ENCODE measurements at places on chromosomes 2 and 18. TPM values are rescaled to one million over a fixed set of nuclear protein-coding genes. Genes with fewer than 3 reads are reported as not detected.

The GALNT14 gene
- 1.7 TPM for total RNA-seq

The LINC00305 gene
- not detected for total RNA-seq

The GPC1 gene
- 8.3 TPM for total RNA-seq

The COL4A3 gene
- total RNA-seq = under 0.01 TPM

The ATL2 gene
- 129 TPM for total RNA-seq

The CDK5R2 gene
- total RNA-seq = not detected

The TNFRSF11A gene
- 41.7 TPM for total RNA-seq

The LOXHD1 gene
- total RNA-seq = 0.05 TPM

The RABL2A gene
- total RNA-seq = 6.3 TPM

The SLC19A3 gene
- not detected for total RNA-seq

The PSTPIP2 gene
- 0.68 TPM for total RNA-seq

The C2orf80 gene
- total RNA-seq = not detected

The SAG gene
- 0.19 TPM for total RNA-seq

The POU3F3 gene
- total RNA-seq = 0.23 TPM

The NYAP2 gene
- not detected for total RNA-seq

The CIDEA gene
- total RNA-seq = 1.2 TPM

The TP53I3 gene
- 88.3 TPM for total RNA-seq

The LYPD6B gene
- total RNA-seq = not detected

The CDH20 gene
- not detected for total RNA-seq

The FAP gene
- total RNA-seq = 1.8 TPM

The DYNAP gene
- not detected for total RNA-seq

The GLI2 gene
- not detected for total RNA-seq

The RGPD3 gene
- total RNA-seq = 0.51 TPM

The SDC1 gene
- 1.4 TPM for total RNA-seq

The MDH1B gene
- 0.33 TPM for total RNA-seq

The ASXL3 gene
- 0.05 TPM for total RNA-seq

The PJVK gene
- 0.42 TPM for total RNA-seq

The DSC2 gene
- total RNA-seq = 0.17 TPM

The ELOA2 gene
- total RNA-seq = not detected

The SCN7A gene
- total RNA-seq = not detected

The MDH1 gene
- 118 TPM for total RNA-seq

The SGPP2 gene
- 0.05 TPM for total RNA-seq

The GCC2 gene
- total RNA-seq = 26.7 TPM

The PROC gene
- not detected for total RNA-seq

The MAB21L4 gene
- not detected for total RNA-seq

The CYRIA gene
- 33.7 TPM for total RNA-seq

The ACOXL gene
- total RNA-seq = not detected

The KLHL41 gene
- 0.34 TPM for total RNA-seq

The AMER3 gene
- total RNA-seq = not detected

The FASTKD2 gene
- 51.3 TPM for total RNA-seq

The LYG2 gene
- not detected for total RNA-seq

The RELCH gene
- 34.9 TPM for total RNA-seq

The PTMA gene
- total RNA-seq = 1,131 TPM

The ESPNL gene
- total RNA-seq = not detected

The COLEC11 gene
- total RNA-seq = 0.85 TPM

The IER3IP1 gene
- 19.4 TPM for total RNA-seq

The SF3B1 gene
- 219 TPM for total RNA-seq

The SPDYA gene
- total RNA-seq = 0.56 TPM

The SIX2 gene
- 0.09 TPM for total RNA-seq

The GALNT3 gene
- 0.34 TPM for total RNA-seq

The AKAIN1 gene
- total RNA-seq = not detected

The SLC4A5 gene
- total RNA-seq = not detected

The NEU2 gene
- total RNA-seq = not detected

The RUFY4 gene
- total RNA-seq = not detected

The CYBRD1 gene
- total RNA-seq = 30.5 TPM
